Activated naive CD4-positive, alpha-beta T cell (primary cell): ENCODE measurements at places on chromosomes 2 and 18.

GRCh38 chr2:206305523-206306245 is 31.2 kb downstream of the ZDBF2 start:
- DNase-seq, result no peak

DNA sequence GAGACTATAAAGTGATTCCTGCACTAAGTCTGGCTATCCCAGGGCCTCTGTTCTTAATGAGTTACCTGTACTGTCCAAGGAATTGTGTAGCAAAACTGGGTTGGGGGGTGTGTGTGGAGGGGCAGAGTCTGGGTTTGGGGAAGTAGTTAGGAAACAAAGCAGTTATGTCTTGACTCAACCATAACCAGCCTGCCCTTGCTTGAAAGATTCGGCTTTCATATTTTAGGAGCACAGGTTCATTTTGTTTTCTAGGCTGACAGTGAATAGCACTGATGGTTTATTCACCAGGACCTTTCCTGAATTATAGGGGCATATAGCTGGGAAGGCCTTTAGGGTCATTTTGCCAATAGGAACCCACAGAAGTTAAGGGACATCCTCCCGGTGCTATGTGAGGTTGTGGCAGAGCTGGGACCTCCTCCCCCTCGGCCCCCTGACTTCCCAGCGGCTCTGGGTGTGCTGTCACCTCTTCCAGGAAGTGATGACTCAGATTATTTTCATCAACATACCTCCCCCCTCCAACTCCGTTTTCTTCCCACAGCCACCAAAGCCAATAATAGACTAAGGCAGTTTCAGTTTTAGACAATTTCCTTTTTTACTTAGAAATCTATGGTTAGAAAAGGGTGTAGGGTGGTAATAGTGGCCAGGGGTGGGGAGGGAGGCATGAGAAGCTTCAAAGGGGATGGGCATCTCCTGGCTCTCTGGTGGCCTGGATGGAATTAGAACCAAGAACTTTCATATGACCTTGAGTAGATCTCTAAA is 44.8 kb downstream of the SETBP1 start:
- DNase-seq, result no peak

DNA sequence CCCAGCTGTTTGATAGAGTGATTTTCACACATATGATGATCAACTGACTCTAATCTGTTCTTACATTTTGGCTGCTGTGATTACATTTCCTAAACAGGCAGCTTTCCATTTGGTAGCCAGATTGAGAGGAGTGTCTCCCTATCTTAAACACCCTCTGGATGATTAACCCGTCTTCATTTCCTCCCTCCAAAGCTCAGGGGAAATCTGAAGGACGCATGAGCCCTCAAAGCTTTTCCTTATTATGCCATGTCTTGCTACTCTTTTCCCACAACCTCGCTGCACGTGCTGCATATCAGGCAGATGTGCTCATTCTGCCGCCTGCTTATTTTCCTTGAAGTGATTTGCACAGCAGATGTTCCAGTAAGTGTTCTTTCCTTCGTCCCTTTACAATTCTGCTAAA is 837.4 kb downstream of the LRRTM4 start:
- DNase-seq, result no peak

DNA sequence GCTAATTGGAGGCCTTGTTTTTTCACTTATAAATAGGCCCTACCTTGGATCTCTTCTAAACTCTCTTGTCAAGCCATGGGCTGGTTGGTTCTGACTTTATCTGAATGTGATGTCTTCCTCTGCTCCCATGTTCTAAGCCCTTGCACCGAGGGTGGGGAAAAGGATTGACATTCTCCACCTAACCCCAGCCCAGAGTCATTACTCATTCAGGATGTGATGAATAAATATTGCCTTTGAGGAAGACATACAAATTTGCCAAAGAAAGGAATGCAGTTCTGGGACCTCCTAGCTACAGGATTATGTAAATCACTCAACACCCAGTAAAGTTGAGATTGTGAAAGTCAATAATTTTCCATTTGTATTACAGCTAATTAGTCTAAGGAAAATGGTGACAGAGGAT is 142.1 kb upstream of the LYPD6 start:
- DNase-seq, result no peak

DNA sequence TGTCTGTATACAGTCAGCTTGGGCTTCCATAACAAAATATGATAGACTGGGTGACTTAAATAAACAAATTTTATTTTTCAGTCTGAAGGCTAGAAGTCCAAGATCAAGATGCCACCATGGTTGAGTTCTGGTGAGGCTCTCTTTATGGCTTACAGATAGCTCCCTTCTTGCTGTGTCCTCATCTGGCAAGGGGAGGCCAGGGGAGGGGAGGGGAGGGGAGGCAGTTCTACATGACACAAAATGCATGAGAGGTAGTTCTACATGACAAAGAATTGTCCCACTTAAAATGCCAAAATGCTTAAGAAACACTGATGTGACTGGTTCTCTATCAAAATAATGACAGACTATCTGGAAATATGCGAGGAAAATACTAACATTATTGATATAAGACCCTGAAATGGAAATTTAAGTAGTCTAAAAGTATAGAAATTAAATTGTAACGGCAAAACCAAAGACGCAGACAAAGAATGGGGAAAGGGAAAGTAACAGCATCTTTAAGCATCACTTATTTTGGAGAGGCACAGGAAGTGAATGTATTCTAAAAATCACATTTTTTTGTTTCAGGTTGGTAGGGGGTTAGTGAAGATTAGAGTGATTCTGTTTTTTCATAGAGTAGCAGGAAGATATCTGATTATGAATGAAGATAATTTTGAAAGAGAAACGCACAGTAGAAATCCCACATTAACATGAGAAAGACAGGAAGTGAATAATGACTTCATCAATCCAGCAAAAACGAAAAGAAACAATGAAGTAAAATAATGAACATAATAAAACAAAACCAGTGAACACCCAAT is 131.4 kb downstream of the STRN start:
- no peak for DNase-seq

DNA sequence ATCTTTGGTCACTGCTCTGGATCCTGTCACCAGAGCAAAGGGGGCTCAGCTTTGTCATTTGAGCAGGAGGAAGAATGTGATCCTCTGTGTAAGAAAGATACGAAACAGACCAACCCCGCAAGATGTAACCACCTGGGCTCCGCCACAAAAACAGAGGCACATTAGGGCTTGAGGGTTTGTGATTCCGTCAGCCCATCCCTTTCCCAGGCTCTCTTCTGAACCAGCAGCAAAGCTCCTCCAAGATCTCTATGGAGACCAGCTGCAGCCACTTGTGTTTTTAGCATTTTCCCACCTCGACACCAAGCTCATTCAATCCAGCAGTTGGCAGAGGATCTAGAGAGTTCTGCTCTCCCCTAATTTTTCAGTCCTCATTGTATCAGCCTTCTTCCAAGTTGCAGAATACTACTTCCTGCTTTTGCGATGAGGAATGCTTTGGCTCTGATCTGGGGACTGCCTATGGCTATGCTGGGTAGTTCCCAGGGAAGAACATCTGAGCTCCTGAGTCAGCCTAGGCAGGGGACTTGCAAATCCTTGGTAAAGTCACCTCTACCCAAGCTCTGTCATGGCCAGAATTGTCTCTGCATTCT is 139.6 kb upstream of the RAB12 start:
- DNase-seq, result no peak

DNA sequence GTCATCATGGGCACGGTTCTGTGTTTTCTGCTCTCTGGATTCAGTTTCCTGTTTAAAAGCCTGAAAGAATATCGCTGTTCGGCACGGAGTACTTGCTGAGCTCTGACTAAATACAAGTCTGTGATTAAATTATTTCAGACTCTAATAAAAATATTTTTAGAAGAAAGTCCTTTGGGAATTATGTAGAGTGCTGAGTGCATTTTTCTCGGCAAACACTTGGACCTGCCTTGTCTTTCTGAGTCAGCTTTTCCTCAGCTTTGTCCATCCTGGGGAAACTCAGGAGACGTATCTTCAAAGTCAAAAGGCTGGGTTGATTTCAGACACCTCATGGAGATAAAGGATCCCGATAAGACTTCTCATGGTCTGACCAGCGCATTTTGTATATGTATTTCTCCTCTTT is 45.9 kb downstream of the IL1R2 start:
- no peak for DNase-seq

DNA sequence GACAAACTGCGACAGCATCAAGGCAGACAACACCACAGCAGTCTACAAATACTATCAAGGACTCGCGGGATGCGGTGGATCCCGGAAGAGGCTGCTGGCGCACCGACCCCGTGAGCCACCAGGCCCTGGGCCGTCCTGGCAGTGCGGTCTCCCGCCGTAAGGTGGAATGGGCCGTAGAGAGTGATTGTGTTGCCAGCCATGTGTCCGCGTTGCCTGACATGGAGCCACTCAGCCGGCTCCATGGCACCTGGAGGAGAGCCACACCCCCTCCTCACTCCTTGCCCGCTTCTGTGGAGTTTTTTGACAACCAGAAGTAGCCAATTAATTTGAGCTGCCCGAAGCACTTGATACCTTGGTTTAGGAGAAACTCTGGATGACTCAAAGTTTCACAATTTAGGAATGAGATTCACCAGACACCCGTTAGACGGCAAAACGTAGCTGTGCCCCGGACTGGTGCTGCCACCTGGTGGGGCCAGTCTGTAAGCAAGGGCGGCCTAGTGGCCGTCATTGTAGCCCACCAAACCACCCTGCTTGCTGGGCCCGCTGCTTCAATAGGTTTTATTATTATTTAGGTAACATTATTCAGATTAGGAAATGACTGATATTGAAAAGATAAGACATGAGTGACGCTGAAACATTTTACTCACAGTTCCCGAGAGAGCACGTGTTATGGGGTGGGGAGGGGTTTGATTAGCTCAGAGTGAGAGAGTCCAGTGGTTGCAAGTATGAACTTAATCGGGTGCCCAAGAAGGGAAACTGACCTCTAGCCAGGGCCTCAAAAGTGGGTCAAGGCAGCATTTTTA is 10.2 kb upstream of the IMP4 start:
- peak; percentile 12 for DNase-seq

DNA sequence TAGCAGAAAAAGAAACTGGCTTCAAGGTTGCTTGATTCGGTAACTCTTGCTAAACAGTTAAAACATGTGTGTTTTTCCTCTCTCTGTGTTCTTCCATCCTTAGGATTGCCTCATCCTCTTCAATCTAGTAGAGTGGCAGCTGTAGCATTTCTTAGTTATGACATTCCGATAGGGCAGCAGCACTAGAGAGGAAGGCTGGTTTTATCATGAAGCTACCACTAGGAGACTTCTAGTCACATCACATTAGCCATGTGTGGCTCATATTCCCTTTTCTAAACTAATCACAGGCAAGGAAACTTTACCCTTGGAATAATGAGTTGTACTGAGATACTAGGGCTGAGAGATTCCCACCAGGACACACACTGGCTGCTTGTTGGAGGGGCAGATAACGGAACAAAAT is 187.6 kb downstream of the DOK6 start:
- DNase-seq, result no peak

DNA sequence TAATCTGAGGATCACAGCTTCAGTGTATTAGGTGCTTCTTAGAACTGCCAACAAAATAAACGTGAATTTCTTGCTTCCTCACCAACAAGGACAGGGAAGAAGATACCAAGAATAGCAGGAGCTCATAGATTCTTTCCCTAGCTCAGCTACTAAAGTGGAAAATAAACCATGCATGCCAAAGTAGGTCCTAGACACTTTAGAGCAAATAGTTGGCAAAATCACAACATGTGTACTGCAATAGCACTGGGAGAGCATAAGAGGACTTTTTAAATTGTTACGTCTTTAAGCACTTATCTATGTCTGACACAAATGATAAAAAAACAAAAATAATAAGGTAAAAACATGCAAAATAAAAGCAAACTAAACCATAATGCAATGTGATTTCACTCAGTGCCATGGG is 49.5 kb downstream of the SUCLG1 start:
- no peak for DNase-seq

DNA sequence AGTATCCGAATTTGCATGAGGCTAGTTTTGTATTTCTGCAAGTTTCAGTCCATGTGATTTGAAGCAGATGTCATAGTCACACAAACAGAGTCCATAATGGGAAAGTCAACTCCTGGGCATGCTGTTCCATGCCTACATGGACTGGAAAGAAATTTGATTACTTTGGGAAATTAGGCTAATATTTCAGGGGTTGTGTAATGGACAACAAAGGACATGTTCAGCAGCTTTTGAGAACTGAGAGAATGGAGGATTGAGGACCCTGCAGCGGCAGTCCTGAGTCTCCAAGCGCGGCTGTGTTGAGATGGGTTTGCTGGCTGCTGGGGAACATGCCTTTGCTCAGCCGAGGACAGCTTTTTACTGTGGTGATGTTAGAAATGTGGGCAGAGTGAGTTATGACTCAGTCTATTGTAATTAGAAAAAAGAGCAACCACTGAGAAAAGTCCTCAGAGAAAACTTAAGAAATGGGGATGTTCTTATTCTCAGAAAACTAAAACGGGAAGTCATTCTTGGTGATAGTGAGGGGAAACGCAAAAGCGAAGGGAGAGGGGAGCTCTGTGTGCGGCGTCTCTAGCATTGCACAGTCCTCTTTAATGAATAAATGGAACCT is 149.2 kb downstream of the FAM210A start:
- DNase-seq, result no peak

DNA sequence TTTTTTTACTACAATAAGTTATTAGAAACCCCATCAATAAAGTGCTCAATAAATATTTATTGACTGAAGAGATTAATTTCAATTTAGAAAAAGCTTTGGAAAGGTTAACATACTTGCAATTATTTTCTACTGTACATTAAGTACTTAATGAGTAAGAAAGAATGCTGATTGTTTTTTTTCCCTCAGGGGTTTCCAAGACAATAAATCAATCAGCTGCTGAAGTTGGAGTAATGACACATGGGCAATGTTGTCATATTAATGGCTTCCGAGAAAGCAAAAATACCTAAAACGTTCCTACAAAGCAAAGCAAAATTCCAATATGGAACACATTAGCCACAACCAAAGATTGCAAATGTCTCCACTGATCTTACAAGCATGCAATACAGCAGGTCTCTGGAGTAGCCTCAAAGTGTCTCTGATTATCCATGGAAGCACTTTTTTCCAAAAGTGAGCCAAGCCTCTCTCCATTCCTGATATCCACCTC is 66.7 kb downstream of the ZC3H6 start:
- no peak for DNase-seq

- DNase-seq, result no peak
Measured at GRCh38 chr2:28401411-28401810, 8.8 kb downstream of the FOSL2 start.

- no peak for DNase-seq
Measured at GRCh38 chr2:210363261-210363660, 48.3 kb upstream of the MYL1 start.

GRCh38 chr2:120384486-120385354 is 38.8 kb downstream of the INHBB start:
- no peak for DNase-seq

- no peak for DNase-seq
Measured at GRCh38 chr18:45611943-45612342, 3.3 kb upstream of the SLC14A2 start.

DNA sequence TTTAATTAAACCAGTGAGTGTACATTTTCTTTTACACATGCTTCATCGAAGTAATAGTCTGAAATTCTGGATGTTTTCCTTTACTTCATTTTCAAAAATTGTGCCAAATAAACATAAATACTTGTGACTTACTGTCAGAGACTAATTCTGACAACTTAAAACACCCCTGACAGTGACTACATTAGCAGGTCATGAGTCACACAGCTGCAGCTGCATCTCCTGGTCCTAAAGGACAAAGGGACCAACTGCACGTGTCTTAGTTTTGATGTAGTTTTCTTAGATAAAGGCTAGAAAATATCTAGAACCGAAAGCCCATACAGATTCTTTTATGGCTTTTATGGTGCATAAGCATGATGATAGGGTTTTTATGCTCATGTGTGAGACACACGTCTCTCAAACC is 29.6 kb upstream of the DSC3 start:
- DNase-seq, result no peak

GRCh38 chr18:32200766-32201165 is 10.9 kb downstream of the MEP1B start:
- DNase-seq, result no peak
